ENCODE measurements at places on chromosomes 6 and 20.

DNA sequence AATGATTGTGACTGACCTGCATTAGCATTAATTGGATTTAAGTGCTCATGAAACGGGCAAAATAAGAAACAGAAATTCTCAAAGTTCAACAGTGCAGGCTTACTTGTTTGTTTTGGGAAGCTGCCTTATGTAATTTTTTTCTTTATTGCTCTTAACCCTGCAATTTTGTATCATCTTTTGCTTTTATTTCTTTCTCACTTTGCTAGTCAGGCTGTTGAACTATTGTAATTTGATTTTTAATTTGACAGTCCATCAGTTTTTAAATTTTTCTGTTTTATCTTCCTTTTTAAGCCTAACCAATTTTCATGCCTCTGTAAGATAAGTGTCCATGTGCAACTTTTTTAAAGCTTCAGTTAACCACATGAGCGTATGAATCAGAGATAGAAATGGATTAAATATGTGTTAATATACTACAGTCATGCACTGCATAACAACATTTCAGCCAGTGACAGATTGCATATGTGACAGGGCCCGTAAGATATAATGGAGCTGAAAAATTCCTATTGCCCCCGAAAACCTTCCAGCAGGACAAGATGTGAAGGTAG is 44.6 kb downstream of the PEX7 start:
- DNase-seq: no peak

DNA sequence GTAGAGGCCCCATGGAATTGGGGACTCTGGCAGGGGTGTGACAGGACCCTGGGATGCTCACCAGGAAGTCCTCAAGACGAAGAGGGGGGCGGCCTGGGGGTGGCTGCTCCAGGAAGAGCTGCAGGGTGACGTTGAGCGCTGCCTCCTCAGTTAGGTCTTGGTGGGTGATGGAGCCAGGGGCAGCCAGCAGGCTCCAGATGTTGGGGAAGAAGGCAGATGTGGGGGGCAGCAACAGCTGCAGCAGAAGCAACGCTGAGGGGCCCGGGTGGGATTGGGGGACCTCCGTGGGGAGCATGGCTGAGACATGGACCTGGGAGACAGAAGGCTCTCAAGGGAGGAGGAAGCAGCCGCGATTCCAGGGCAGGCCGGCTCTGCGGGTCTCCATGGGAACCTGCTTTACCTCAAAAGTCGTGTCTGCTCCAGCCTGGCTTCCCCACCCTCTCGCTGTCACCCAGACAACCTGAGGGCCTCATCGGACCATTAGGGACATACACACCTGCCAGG is 591 bp downstream of the VWA7 start:
- no peak for DNase-seq

GRCh38 chr6:165985806-165986299 is 181.8 kb downstream of the TBXT start:
- no peak for DNase-seq

- no peak for DNase-seq
These were observed 284.7 kb downstream of the CDH26 start for GRCh38 chr20:60242836-60243505.

DNA sequence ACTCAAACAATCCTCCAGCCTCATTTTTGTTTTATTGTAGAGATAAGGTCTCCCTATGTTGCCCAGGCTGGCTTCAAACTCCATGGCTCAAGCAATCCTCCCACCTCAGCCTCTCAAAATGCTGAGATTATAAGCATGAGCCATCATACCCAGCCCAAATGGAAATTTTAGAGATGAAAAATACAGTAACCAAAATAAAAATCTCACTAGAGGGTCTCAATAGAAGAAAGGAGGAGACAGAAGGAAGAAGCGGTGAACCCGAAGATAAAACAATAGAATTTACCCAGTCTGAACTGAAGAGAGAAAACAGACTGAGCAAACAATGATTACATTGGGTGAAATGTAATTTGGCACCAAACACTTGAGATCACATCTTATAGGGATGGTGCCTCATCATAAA is 16.7 kb upstream of the OLIG3 start:
- no peak for DNase-seq

GRCh38 chr6:14272737-14273085 is 155.1 kb downstream of the CD83 start:
- no peak for DNase-seq

DNA sequence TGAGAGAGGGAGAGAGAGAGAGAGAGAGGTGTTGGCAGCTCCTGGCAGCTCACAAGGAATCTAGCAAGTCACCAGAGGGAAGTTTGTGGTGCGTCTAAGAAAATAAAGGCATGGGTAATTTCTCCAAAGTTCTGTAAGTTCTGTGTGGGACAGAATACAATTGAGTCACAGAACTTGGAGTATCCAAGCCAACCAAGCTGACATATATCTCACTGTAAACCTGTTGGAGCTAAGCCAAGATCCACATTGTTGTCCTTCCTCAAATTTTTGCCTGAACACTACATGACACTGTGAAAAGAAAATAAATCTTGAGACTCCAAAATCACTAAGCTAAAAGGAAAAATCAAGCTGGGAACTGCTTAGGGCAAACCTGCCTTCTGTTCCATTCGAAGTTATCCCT is 436.7 kb downstream of the MEI4 start:
- no peak for DNase-seq

DNA sequence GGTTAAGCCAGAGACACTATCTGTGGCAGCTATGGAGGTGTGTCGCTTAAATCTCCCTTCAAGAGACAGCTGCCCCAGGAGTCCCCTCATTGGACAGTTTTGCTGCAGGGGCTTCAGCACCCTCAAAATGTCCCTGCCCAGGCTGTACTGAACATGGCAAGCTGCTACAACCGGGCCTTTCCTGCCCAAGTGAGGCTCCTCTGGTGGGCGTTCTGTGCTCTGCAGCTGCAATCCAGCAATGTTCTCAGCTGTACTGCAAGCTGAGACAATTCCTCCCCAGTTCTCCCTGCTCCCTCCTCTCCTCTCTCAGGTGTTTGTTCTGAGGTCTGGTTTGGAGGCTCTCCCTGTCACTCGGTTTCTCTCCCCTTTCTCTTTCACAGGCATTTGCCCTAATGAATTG is 190.8 kb upstream of the LAMP5 start:
- DNase-seq: no peak

- DNase-seq: no peak
These were observed 29.1 kb upstream of the LMBRD1 start for GRCh38 chr6:69825904-69826303.
